ACHN (cell line): ENCODE measurements at places on chromosomes 2 and 18.
A peak's percentile ranks its signal among the peaks of the same experiment; 100 is the strongest.

DNA sequence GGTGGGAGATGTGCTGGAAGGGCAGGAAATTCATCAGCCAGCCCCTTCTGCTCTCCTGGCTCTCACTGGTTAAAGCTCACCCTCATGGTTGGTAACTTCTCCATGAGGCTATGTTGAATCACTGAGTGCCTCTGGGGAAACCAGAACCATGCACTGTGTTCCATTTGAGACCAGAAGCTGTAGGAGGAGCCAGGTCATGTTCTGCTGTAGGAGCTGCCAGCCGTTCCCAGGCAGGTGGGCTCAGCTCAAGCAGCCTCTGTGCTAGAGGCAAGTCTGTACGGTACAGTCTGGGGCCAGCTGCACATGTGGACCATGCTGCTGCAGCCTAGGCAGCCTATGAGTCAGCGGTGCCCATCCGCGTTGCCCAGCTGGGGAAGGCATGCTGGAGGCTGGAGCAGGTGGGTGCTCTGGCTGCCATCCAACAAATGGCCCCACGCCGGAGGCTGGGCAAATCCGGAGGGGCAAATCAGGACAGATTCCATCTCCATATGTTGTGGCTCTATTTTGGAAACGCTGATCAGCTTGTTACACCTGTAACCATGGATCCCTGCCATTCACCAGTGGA is 22.0 kb upstream of the KCNF1 start:
- no peak for DNase-seq

- DNase-seq = no peak
These were observed 7.0 kb downstream of the TRAPPC12 start for GRCh38 chr2:3386448-3386958.

DNA sequence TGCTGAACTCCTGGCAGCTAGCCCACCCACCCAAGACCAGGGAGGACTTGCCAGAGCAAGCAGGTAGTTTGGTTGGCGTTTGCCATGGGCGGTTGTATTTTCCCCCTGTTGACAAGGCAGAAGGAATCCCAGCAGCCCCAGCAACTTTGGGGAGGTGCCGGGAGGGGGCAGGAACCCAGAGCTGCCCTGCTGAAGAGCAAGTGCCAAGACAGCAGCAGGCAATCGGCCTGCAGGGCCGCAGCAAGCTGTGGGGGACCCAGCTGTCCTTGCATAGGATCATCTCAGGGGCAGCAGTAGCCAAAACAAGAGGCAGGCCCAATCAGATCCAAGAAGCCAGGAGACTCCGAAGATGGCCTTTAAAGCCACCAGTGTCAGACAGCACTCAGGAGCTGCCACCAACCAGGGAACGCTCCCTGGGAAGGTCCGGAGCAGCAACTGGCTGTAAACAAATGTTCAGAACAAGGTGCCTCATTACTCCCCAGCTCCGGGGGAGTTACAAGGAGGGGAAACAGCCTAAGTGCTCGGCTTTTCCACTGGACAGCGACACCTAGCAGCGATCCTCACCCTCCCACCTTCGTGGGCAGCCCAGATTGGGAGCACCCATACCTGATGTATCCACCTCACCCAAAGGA is 2.1 kb downstream of the ST8SIA5 start:
- no peak for DNase-seq

GRCh38 chr2:88170472-88170892 is 336 bp downstream of the THNSL2 start:
- peak; percentile 14 for DNase-seq

DNA sequence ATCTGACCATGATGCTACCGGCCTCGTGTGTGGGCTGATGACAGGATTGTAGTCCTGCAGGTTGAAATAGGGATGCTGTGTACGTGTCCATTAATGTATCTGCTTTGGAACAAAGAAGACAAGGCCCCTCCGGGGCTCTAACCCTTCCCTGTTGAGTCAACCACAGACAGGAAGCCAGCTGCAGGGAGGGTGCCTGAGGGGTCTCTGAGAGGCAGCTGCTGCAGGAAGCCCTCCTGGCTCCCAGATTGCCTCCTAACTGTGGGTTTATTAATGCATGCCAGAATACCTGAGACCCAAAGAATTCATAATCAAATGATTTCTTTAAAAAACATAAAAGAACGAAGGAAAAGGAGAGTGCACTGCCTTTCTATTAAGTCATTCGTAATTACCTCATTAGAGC is 140.4 kb downstream of the CELF4 start:
- DNase-seq = no peak

DNA sequence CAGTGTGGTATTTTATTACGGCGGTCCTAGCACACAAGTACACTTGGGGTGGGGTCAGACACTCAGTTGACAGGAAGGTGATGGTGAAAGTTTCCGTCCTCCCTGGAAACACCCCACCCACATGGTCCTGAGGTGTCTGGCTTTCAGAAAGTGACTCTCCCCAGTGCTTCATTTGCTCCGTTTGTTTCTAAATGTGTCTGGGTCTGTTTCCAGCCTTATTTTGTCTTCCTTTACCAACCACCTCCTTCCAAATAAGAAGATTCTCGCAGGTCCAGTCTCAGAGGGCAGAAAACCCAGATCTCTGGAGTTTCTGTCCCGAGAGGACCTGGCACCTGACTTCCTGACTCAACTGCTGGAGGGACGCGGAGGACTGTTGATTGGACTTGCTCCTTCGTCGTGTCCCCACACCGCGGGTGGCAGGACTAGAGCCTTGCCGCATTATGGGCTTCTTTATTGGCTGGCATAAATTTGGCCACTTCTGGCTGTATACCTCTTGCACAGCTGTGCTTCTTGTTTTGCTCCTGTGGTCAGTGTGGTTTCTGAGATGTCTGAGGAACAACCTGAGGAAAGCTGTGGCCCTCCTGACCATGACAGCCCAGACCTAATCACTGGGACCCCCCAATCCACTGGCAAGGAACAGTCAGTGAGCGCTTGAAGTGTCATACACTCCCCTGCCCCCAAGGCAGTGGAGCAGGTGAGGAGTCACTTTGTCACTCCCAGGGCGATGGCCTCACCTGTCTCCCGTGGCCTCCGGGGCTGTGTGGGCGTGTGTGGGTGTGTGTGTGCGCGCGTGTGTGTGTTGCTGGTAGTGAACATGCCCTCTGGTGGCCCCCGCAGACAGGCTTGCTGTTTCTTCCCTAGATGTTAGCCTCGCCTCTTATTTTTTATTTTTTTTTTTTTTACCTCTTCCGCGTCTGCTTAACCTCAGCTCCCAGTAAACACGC is 45.6 kb downstream of the MEX3C start:
- no peak for DNase-seq

DNA sequence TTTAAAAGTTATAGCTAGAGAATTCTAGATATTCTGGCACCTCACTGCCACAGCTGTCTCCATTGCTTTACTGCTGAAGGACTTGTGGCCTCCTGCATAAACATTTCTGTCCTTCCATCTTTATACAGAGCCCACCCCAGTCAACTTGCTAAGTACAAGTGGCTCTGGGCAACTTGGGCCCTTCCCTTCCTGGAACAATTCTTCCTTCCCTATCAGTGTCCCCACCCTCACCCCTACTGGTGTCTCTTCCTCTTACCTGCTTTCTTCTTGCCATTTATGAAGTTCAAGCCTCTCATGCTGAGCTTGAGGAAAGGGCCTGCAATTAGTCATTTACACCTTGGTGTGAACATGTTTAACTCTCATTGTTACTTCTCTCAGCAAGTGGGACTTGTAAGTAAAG is 45.0 kb downstream of the ARHGAP25 start:
- DNase-seq = no peak

GRCh38 chr18:59839931-59840685 is 59.7 kb upstream of the PMAIP1 start:
- no peak for DNase-seq

DNA sequence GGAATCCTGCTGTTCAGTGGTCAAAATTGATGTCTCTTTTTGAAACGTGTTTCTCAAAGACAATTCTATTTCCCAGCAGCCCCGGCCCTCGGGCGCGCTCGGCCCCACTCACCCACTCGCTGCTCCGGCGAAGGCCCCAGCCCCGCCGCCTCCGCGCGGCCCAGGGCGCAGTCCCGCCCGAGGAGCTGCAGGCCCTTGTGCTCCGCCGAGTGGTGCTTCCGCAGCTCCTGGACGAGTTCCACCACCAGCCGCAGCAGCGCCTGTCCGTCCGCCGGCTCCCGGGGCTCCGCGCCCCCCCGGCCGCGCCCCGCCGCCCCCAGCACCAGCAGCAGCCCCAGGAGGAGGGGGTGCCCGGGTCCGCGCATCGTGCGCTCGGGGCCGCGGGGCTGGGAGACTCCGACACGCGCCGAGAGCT is 413 bp downstream of the ALKAL2 start:
- peak; percentile 41 for DNase-seq

- peak; percentile 47 for DNase-seq
These were observed 2.4 kb upstream of the ID2 start for GRCh38 chr2:8679567-8679826.

GRCh38 chr2:45622336-45623075 is 11.4 kb upstream of the SRBD1 start:
- no peak for DNase-seq

DNA sequence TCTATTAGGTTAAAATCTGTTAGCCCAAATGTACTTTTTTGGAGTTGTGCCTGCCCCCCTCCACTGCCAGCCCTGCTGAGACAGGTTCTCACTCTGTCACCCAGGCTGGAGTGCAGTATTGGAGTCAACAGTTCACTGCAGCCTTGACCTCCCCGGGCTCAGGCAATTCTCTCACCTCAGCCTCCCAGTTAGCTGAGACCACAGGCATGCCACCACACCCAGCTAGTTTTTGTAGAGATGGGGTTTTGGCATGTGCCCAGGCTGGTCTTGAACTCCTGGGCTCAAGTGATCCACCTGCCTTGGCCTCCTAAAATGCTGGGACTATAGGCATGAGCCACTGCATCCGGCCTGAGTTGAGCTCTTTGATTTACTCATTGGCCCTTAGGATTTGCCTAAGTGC is 110.7 kb downstream of the ICA1L start:
- no peak for DNase-seq

GRCh38 chr2:16026816-16027501 is 86.6 kb downstream of the MYCN start:
- DNase-seq = no peak

- DNase-seq = no peak
These were observed 359.1 kb downstream of the MEIS1 start for GRCh38 chr2:66794070-66794469.

DNA sequence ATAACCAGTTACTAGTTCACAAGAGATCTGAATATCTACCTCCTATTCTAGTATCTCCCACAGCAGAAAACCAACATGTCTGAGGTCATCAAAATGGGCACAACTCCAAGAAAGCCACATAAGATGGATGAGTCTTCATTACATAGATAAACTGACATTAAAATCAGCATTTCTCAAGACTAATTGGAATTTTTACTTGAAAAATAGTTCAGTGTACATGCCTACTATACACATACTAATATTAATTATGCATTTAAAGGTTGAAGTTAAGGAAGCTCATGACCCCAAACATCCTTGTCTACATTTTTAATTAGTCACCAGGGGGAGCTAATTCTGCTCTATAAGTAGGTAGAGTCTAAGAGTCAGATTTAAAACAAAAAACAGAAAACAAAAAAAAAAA is 41.9 kb downstream of the ZNF521 start:
- peak; percentile 13 for DNase-seq

GRCh38 chr2:29747786-29748470 is 173.5 kb downstream of the ALK start:
- DNase-seq = peak; percentile 95

DNA sequence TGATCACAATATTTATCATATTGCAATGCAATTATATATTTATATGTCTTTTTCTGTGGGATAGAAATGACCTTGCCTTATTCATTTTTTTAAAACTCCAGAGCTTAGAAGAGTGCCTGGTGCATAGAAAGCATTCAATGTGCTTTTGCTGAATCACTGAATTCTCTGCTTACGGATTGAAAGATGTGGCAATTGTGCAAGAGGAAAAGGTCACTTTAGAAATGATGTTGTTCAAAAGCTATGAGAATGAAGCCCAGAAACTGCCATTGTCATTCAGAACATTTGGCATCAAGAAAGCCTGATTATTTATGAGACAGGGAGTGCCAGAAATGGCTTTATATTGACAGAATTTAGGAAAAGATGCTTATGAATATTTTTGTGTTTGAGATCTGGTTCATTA is 678.6 kb upstream of the CDH2 start:
- DNase-seq = no peak

DNA sequence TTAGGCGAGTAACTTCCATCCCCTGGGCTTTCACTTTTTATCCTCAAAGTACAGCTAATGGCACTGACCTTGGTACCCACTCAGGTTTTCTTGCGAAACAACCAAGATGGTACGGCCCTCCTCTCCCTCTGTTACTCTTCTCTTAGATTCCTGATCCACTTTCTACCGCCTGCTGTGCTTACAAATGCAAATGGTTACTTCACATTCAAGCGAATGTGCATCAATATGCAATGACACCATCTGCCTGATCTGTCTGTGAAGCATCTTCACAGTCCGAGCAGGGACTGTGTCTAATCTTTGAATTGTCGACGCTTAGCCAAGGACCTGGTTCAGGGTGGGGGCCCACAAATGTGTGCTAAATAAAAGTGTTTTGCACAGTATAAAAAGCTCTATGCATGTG is 112.2 kb downstream of the TRIB2 start:
- no peak for DNase-seq

DNA sequence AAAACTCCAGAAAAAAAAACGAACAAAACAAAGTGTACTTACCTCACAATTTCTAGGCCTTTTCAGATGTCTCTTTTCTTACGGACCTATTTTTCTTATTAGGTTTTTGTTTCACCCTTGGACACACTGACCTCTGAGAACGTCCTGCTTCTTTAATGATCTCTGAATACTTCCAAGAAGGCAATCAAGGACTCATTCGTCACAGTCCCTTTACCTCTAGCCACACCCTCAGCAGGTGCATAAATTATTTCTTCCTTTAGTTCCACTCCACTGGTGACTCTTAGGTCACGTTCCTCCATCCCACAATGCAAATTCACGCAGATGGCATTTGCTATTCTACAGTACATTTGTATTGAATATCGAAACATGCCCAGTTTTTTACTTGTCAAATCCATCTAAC is 21.9 kb downstream of the PELI1 start:
- no peak for DNase-seq

- no peak for DNase-seq
These were observed 980.8 kb downstream of the TSN start for GRCh38 chr2:122736279-122736678.

GRCh38 chr2:65553504-65554074 is 121.2 kb upstream of the SPRED2 start:
- DNase-seq = no peak

DNA sequence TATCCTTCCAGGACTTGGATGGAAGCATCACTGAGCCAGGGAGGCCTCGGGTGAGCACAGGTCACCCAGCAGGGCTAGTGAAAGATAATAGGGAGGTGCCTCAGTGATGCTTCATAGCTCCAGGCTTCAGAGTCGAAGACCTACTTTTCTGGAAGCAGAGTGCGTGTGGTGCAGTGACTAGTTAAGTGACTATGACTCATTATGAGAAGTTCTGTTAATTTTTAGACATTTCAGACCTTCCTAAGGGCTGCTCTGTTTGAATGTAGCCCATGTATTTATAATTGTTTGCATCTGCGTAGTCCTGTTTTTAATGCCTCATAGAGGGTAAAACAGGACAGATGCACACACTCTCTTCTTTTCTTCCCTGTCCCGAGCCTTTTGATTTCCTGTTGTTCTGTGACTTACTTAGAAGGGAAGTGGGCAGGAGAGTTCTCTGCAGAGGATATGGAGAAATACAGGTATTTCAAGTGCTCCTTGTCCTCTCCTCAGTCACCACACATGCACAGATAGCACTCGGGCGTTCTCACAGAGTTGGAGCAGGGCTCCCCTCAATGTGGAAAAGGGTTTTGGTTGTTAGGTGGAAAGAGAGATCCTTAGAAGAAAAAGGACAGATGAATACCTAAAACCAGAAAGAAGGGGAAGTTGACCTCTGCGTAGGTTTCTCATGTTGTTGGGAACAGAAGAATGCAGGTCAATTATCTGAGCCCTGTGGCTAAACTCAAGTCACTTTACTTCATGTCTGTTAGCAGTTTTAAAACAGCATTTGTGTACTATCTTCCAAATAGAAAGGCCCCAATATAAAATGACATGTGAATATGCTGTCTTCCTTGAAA is 34.7 kb downstream of the RALB start:
- DNase-seq = peak; percentile 97
